Karpas-422 (cell line): ENCODE measurements at places on chromosomes 2 and 18.

DNA sequence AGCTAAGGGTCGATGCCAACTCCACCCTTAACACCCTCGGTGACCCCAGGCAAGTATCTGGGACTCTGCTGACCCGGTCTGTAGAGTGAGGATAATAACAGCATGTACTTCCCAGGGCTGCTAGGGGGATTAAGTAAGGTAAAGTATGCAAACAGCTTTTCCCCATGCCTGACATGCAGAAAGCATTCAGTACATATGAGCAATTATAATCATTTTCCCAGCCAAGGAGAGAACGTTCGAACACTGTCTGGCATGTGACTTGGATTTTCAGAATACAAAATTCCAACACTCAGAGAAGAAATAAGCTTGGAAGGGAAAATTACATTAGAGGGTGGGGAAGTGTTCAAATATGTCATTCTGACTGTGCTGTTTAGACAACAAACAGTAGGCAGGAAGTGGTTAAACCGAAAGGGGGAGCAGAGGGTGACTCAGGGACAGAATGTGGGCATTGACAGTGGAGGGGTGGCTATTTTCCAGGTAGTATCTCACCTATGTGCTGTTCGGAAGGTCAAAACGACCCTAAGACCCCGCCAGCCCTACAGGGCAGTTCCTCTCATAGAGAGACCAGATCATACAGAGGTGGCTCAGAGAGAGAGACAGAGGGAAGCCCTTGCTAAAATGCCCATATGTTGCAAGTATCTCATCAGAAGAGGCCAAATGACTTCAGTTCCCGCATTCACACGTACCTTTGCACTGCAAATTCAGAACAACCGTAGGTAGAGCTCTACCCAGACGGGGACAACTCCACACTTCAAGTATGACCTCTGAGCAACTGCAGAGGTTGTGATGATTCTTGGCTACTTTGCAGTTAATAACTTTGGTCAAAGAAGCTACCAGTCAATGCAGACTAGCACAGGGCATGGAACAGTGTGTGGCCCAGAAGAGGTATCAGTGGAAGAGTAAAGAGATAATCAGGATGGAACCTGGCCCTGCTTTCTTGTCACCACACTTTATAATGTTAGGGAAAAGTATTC, 14.8 kb downstream of the ASPRV1 start:
- H3K4me1 ChIP-seq, result no peaks in the 10 kb centered on the region
- H3K27ac ChIP-seq, result no peak overlapping the region
- no peak for DNase-seq
- no peak overlapping the region for H3K4me3 ChIP-seq
- H3K27me3 ChIP-seq, result no peaks in the 10 kb centered on the region

- no peak overlapping the region for H3K27ac ChIP-seq
- no peaks in the 10 kb centered on the region for H3K36me3 ChIP-seq
- no peak overlapping the region for H3K4me3 ChIP-seq
- DNase-seq, result no peak
- H3K27me3 ChIP-seq, result no peaks in the 10 kb centered on the region
These were observed 73.6 kb upstream of the STK17B start for GRCh38 chr2:196244966-196245365.

DNA sequence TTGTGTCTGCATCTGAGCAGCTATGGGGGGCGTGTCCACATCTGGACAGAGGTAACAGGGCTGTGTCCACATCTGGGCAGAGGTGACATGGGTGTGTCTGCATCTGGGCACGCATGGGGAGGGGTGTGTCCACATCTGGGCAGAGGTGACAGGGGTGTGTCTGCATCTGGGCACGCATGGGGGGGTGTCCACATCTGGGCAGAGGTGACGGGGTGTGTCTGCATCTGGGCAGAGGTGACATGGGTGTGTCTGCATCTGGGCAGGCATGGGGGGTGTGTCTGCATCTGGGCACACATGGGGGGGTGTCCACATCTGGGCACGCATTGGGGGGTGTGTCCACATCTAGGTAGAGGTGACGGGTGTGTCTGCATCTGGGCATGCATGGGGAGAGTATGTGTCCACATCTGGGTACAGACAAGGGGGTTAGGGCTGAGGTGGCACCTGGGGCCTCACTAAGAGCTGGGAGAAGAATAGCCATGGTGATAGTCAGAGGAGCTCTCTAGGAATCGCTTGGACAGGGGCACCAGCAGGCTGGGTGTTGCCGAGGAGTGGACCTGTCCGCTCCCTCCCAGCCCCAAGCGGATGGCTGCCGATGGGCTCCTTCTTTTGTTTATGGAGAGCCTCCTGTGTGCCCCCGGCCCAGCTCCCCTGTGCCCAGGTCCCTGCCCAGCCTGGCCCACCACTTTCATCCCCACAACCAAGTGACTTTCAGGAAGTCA, 177.8 kb downstream of the EIPR1 start:
- DNase-seq, result no peak
- H3K27me3 ChIP-seq, result no peaks in the 10 kb centered on the region
- H3K4me1 ChIP-seq, result peaks cover 32% of the 10 kb centered on the region
- no peaks in the 10 kb centered on the region for H3K36me3 ChIP-seq

DNA sequence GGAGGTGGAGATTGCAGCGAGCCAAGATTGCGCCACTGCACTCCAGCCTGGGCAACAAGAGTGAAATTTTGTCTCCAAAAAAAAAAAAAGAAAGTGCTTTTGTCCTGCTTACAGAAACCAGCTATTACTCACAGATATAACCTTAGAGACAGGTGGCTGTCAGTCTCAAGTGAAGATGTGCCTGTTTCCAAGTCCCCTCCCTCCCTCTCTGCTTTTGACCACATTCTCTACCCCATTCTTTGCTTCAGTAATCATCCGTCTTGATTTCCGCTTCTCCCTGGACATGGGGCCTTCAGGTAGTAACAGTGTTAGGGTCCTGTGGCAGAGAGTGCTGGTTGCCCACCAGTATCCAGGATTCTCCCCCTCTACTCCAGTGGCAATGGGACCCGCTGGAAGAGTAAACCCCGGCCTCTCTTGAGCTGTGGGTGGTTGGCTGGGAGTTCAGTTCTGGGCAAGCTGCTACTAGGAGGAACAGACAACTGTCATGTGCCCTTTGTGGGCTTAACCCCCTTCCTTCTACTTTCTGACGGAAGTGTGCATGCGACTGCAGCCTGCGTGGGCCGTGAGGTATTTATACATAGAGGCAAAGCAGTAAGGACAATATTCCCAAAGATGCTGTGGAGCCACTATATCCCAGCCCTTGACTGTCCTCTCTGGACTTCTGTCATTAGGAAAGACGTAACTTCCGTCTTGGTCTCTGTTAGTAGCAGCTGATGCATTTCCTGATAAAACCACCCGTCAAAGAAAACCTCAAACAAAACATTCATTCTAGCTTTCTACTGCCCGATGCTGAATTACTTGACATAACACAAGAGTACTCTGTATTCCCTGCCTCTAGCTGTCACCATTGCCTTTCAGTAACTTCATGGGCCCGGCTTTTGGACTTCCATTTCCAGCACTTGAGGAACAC, 17.8 kb downstream of the PDCL3 start:
- DNase-seq, result peak; percentile 48
- H3K27me3 ChIP-seq, result no peaks in the 10 kb centered on the region
- no peak overlapping the region for H3K4me3 ChIP-seq
- no peak overlapping the region for H3K27ac ChIP-seq
- H3K36me3 ChIP-seq, result no peaks in the 10 kb centered on the region

GRCh38 chr2:180938451-180938850, 42.0 kb upstream of the UBE2E3 start:
- H3K36me3 ChIP-seq, result no peaks in the 10 kb centered on the region
- H3K27ac ChIP-seq, result no peak overlapping the region
- no peaks in the 10 kb centered on the region for H3K4me1 ChIP-seq
- H3K27me3 ChIP-seq, result no peaks in the 10 kb centered on the region

DNA sequence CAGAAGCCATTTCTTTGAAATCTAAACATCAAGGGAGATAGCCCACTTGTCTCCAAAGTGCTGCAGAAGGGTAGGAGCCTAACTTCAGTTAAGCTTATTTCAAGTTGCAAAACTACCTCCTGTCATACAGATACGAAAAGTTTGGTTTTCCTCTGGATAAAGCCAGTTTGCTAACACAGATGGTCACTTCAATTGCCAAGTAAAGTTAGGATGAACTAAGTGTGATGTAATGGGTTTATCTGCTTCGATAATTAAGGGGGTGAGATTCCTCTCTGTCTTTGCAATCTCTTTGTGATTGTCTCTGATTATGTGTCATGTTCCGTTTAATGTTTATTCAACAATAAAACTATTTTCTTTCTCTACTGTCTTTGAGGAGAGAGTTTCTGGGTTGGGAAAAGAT, 156.4 kb downstream of the SLC39A10 start:
- no peak overlapping the region for H3K27ac ChIP-seq
- DNase-seq, result no peak
- no peaks in the 10 kb centered on the region for H3K36me3 ChIP-seq
- no peaks in the 10 kb centered on the region for H3K27me3 ChIP-seq

GRCh38 chr2:113370478-113371091, 66.9 kb upstream of the ZNG1B start:
- no peaks in the 10 kb centered on the region for H3K36me3 ChIP-seq
- no peaks in the 10 kb centered on the region for H3K27me3 ChIP-seq
- H3K4me1 ChIP-seq, result no peaks in the 10 kb centered on the region
- H3K4me3 ChIP-seq, result no peak overlapping the region

- H3K4me1 ChIP-seq, result peaks cover 30% of the 10 kb centered on the region
- H3K27ac ChIP-seq, result no peak overlapping the region
- H3K27me3 ChIP-seq, result no peaks in the 10 kb centered on the region
These were observed 2.3 kb downstream of the PSMD1 start for GRCh38 chr2:231058761-231059550.

DNA sequence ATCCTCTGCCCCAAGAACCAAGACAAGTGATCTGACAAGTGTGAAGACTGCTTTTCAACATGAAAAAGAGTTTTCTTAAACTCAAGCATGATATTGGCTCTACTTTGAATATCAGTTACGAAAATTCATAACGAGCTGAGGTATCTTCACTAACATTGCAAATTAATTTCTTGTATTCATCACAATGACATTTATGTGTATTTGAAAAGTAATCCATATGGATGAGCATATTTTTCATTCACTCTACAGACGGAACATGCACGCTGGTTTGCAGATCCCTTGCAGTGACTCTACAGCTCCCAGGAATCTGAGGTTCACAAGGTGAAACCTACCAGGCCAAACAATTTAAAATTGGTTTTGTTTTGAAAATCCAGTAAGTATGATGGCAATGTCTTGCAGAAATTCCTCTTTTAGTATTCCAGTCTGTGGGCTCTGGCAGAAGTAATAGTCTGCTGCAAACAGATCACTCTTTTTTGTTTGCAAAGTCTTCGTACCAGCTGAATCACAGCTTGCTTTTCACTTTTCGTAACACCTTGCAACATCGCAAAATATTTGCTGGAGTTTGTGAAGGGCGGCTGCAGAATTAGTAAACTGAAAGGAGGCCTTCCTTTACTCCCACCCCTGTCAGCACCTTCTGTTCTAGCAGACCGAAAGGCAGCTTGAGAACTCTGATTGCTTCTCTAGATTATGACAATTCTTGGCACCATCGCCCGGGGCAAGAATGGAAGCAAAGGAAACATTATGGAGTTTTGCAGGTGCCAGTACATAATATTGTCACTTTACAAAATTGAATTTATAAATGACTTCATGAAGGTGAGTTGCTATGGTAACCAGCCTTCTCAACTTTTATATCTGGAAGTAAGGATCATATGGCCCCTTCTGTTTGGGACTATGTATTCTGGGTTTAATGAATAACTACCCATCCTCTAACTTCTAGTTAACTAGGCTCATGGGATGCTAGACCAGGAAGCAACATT, 168.7 kb downstream of the TMEM247 start:
- H3K4me1 ChIP-seq, result no peaks in the 10 kb centered on the region
- DNase-seq, result no peak
- no peaks in the 10 kb centered on the region for H3K36me3 ChIP-seq
- H3K27me3 ChIP-seq, result no peaks in the 10 kb centered on the region

DNA sequence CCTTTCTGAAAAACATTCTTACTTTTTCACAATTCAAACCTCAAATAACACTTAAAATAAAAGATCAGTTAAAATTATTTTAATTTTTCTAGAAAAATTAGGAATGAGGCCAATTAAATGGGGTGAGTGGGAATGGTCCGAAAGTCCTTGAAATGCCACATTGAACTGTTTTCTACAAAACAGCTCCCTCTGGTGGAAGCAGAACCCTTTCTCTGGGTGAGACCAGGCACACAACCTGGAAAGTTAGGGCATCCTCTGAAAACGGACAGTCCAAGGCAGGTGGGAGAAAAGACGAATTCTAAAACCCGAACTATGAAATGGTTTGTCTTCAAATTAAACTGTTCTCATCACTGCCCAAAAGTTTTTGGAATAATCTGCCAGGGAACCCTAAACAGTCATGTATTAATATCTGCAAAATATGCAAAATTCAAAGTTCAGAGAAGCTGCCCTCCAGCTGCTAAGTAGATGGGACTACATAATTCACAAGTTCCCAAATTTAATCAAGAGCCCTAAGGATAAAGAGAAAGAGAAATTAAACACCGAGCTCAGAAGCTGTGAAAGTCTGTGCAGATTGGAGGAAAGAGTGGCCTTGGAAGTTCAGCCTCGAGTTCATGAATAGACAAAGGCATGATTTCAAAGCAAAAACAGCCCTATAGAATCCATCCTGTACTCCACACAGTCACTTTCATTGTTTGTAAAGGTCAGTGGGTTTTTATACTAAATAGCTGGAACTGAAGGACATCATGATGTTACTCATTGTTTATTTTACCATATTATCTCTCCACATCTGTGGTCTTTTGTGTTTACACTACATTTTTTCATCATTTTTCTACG, 108.3 kb downstream of the PIEZO2 start:
- no peaks in the 10 kb centered on the region for H3K27me3 ChIP-seq
- H3K4me1 ChIP-seq, result no peaks in the 10 kb centered on the region
- peak; percentile 77 for DNase-seq

GRCh38 chr2:232281858-232282507, 96.6 kb upstream of the ALPP start:
- no peak overlapping the region for H3K4me3 ChIP-seq
- H3K4me1 ChIP-seq, result no peaks in the 10 kb centered on the region
- no peaks in the 10 kb centered on the region for H3K36me3 ChIP-seq
- no peak overlapping the region for H3K27ac ChIP-seq
- no peaks in the 10 kb centered on the region for H3K27me3 ChIP-seq

GRCh38 chr2:186913870-186914269, 64.9 kb upstream of the ZSWIM2 start:
- no peaks in the 10 kb centered on the region for H3K36me3 ChIP-seq
- no peak overlapping the region for H3K27ac ChIP-seq
- H3K4me3 ChIP-seq, result no peak overlapping the region
- DNase-seq, result no peak
- no peaks in the 10 kb centered on the region for H3K27me3 ChIP-seq

- H3K27me3 ChIP-seq, result 0 out of 2 replicates have a peak, but pooled peaks cover 2% of the 10 kb centered on the region
- no peak for DNase-seq
- no peaks in the 10 kb centered on the region for H3K36me3 ChIP-seq
- H3K27ac ChIP-seq, result no peak overlapping the region
These were observed 112.9 kb downstream of the SLC39A10 start for GRCh38 chr2:195769975-195770374.
